HepG2 (cell line): ENCODE measurements at places on chromosomes 6 and 20.

DNA sequence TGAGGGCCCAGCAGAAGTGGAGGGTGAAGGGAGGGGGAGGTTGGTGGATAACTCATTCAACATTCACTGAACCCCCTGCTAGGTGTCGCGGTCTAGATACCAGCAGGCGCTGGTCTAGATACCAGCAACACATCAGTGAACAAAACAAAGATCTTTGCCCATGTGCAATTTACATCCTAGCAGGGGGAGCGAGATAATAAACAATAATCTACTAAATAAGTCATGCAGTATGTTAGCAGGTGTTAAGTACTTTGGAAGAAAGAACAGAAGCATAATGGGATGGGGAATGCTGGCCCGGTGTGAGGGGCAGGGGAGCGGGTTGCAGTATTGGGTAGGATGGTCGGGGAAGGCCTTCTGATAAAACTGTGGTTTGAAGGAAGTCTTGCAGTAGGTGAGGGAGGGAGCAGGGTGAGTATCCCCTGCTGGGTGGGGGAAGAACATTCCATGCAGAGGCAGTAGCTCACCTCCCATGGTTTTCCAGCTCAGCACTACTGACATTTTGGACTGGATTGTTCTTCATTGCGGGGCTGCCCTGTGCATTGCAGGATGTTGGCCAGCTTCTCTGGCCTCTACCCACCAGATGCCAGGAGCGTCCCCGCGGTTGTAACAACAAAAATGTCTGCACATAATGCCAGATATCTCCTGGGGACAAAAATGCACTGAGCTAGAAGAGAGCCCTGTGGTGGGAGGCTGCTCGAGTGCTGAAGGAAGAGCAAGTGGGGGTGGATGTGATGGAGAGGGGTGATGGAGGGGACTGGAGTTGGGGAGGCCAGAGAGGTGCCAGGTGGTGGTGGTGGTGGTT lies 117.3 kb downstream of the TOX2 start:
- DNase-seq: no peak
- H3K27me3 ChIP-seq: peaks cover 10% of the 10 kb centered on the region
- no peaks in the 10 kb centered on the region for H3K36me3 ChIP-seq
- H3K27ac ChIP-seq: no peak overlapping the region
- H3K4me3 ChIP-seq: no peak overlapping the region

GRCh38 chr20:11799281-11799684 lies 118.4 kb upstream of the BTBD3 start:
- no peak overlapping the region for H3K4me3 ChIP-seq
- no peak overlapping the region for H3K27ac ChIP-seq
- no peaks in the 10 kb centered on the region for H3K27me3 ChIP-seq
- no peaks in the 10 kb centered on the region for H3K36me3 ChIP-seq
- DNase-seq: no peak
- no peaks in the 10 kb centered on the region for H3K4me1 ChIP-seq

- H3K4me3 ChIP-seq: no peak overlapping the region
- H3K27me3 ChIP-seq: no peaks in the 10 kb centered on the region
- H3K27ac ChIP-seq: no peak overlapping the region
- no peak for DNase-seq
- H3K4me1 ChIP-seq: no peaks in the 10 kb centered on the region
Measured at GRCh38 chr6:153051801-153052200, 49.3 kb upstream of the MTRF1L start.

- H3K4me3 ChIP-seq: peak overlapping the region; percentile 54
- peak; percentile 60 for DNase-seq
- H3K27me3 ChIP-seq: no peaks in the 10 kb centered on the region
- H3K4me1 ChIP-seq: peaks cover 36% of the 10 kb centered on the region
Measured at GRCh38 chr20:5078399-5078958, 41.3 kb downstream of the PCNA start.

GRCh38 chr6:155352130-155352420 lies 37.8 kb upstream of the TFB1M start:
- H3K36me3 ChIP-seq: no peaks in the 10 kb centered on the region
- peaks cover 19% of the 10 kb centered on the region for H3K4me1 ChIP-seq
- no peak overlapping the region for H3K27ac ChIP-seq

- no peaks in the 10 kb centered on the region for H3K36me3 ChIP-seq
- peaks cover 6% of the 10 kb centered on the region; the same call in 1 of the 2 replicates for H3K27me3 ChIP-seq
- DNase-seq: no peak
- H3K4me3 ChIP-seq: no peak overlapping the region
Measured at GRCh38 chr6:136987526-136987925, 57.2 kb downstream of the IL20RA start.

DNA sequence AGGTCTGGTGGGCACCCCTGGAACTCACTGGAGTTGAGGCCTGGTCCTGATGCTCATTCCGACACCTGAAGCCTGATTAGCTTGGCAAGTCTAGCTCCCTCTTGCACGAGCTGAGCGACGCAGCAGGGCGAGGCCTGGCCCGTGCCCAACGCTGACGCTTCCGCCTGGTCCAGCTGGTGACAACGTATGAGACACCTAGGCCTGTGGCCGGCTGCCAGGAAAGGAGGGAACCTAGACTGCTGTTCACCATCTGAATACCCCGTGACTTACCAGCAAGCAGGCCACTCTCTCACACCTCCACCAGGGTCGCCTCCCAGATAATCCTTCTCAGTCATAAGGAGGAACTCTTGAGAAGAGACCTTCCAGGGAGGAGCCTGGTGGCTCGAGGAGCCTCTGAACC lies 24.5 kb downstream of the YTHDF1 start:
- no peak overlapping the region for H3K4me3 ChIP-seq
- no peak for DNase-seq
- H3K4me1 ChIP-seq: no peaks in the 10 kb centered on the region
- no peak overlapping the region for H3K27ac ChIP-seq
- H3K36me3 ChIP-seq: peaks cover 9% of the 10 kb centered on the region

- H3K4me3 ChIP-seq: no peak overlapping the region
- H3K36me3 ChIP-seq: peaks cover 17% of the 10 kb centered on the region
- DNase-seq: peak; percentile 71
- H3K27me3 ChIP-seq: no peaks in the 10 kb centered on the region
Measured at GRCh38 chr20:5569021-5569420, 181.2 kb upstream of the SHLD1 start.

DNA sequence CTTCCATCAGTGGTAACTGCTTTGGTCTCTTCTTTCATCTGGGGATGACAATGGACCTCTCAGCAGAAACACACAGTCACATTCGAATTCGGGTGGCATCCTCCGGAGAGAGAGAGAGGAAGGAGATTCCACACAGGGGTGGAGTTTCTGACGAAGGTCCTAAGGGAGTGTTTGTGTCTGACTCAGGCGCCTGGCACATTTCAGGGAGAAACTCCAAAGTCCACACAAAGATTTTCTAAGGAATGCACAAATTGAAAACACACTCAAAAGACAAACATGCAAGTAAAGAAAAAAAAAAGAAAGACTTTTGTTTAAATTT lies 6.1 kb downstream of the EDN1 start:
- peaks cover 38% of the 10 kb centered on the region for H3K4me1 ChIP-seq
- no peak overlapping the region for H3K27ac ChIP-seq
- no peaks in the 10 kb centered on the region for H3K36me3 ChIP-seq
- DNase-seq: peak; percentile 73

- no peak overlapping the region for H3K4me3 ChIP-seq
- no peaks in the 10 kb centered on the region for H3K27me3 ChIP-seq
- no peak overlapping the region for H3K27ac ChIP-seq
- no peaks in the 10 kb centered on the region for H3K4me1 ChIP-seq
- DNase-seq: no peak
Measured at GRCh38 chr6:55652429-55652828, 73.4 kb upstream of the HMGCLL1 start.

DNA sequence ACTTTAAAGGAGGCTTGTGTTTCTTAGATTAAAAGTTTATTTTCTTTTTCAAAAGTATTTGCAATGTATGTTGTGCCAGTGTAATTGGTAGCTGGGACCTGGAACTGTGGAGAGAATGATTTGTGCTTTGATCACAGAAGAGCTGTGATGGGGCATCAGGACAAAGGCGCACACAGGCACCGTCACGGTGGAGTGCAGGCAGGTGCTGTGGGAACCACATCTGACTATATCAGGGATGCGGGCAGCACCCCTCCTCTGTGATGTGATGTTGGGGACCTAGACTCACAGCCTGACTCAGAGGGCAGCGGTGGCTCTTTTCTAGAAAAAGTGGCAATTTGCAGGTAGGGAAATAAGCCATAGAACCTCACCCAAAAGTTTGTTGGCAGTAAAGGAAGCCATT lies 34.5 kb downstream of the SYTL3 start:
- no peak overlapping the region for H3K4me3 ChIP-seq
- peaks cover 1% of the 10 kb centered on the region; the same call in 1 of the 2 replicates for H3K27me3 ChIP-seq
- 0 out of 2 replicates have a peak, but pooled peaks cover 6% of the 10 kb centered on the region for H3K4me1 ChIP-seq
- H3K27ac ChIP-seq: no peak overlapping the region
- DNase-seq: no peak
- H3K36me3 ChIP-seq: no peaks in the 10 kb centered on the region

- DNase-seq: no peak
- no peaks in the 10 kb centered on the region for H3K4me1 ChIP-seq
- H3K27me3 ChIP-seq: no peaks in the 10 kb centered on the region; the same call in none of the 2 replicates
- H3K36me3 ChIP-seq: no peaks in the 10 kb centered on the region
- H3K4me3 ChIP-seq: no peak overlapping the region
- no peak overlapping the region for H3K27ac ChIP-seq
Measured at GRCh38 chr20:12068121-12068520, 150.4 kb downstream of the BTBD3 start.

- DNase-seq: peak; percentile 96
- peaks cover 59% of the 10 kb centered on the region for H3K4me1 ChIP-seq
- H3K27me3 ChIP-seq: no peaks in the 10 kb centered on the region; the same call in 2 of the 3 replicates
- H3K27ac ChIP-seq: peak overlapping the region; percentile 62
Measured at GRCh38 chr6:7261032-7261841, 51.8 kb downstream of the SSR1 start.

- H3K27me3 ChIP-seq: peaks cover 64% of the 10 kb centered on the region
- H3K4me3 ChIP-seq: no peak overlapping the region
- H3K27ac ChIP-seq: no peak overlapping the region
- H3K36me3 ChIP-seq: no peaks in the 10 kb centered on the region
Measured at GRCh38 chr20:36098364-36098763, 56.2 kb upstream of the EPB41L1 start.

DNA sequence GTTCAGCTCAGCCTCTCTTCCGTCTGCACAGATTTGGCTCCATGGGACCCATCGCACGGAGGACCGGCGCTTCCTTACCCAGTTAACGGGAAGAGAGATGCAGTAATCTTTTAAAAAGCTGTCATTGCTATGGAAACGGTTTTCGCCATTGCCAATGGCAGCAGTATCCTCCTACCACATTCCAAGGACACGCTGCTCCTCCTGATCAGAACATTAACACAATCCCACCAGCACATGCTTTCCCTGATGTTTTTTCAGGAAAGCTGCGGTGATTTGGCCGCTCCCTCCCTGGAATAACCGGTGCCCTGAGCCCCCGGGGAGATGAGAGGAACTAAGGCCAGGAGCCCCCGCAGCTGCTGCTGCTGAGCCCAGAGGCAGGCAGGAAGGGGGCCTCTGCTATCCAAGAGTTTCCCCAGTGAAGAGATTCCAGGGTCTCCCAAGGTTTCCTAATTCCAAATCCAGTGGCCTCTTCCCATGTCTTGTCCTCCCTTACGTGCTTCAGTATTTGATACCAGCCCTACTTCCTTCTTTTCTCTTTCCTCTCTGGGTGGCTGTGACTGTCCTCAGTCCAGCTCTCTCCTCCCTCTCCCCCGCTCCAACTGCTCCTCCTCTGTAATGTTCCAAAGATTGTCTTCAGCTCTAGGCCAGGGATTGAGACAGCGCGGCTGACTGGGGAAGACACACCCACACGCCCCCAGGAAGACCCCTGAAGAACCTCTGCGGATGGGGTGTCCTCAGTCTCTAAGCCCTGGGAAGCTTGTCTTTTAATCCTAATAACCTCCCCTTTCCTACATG lies 2.6 kb downstream of the BNIP5 start:
- no peak overlapping the region for H3K27ac ChIP-seq
- peaks cover 5% of the 10 kb centered on the region for H3K27me3 ChIP-seq
- H3K4me3 ChIP-seq: no peak overlapping the region
- H3K36me3 ChIP-seq: no peaks in the 10 kb centered on the region; the same call in 2 of the 3 replicates
- no peak for DNase-seq

DNA sequence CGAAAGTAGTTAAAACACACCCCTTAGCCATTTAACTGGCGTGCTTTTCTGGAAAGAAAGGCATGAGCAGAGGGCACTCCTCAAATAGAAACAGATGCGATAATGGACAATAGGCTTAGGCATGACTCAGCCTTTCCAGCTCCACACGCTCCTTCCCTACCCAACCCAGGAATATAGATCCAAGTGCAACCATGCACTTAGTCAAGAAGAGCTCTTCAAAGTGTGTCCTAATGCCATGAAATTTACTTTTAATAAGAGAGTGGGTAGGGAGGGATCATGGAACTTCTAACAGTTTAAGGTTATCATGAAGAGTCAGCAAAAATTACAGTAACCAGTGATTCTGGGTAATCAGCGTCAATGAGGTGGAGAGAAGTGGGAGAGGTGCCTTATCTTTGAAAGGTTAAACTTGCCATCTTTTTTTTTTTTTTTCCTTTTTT lies 2.4 kb upstream of the EFHC1 start:
- peak; percentile 48 for DNase-seq
- no peak overlapping the region for H3K4me3 ChIP-seq
- H3K27me3 ChIP-seq: peaks cover 4% of the 10 kb centered on the region; the same call in 1 of the 3 replicates
- H3K27ac ChIP-seq: peak overlapping the region; percentile 27
- H3K4me1 ChIP-seq: peaks cover 57% of the 10 kb centered on the region

DNA sequence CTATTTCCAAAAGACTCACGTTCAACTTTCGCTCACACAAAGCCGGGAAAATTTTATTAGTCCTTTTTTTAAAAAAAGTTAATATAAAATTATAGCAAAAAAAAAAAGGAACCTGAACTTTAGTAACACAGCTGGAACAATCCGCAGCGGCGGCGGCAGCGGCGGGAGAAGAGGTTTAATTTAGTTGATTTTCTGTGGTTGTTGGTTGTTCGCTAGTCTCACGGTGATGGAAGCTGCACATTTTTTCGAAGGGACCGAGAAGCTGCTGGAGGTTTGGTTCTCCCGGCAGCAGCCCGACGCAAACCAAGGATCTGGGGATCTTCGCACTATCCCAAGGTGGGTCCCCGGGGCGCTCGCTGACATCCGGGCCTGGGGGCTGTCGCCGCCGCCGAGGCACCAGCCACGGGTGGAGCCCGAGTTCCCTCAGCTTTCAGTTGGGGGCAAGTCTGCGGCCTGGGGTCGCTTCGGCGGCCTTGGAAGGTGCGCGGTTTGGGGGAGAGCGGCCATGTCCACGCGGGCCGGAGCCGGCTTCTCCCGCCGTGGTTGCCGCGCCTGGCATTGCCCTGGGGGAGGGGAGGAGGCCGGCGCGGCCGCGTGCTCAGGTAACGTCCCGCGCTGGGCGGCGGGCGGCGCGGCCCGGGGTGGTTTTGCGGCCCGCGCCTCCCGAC lies 429 bp downstream of the AMD1 start:
- H3K27me3 ChIP-seq: no peaks in the 10 kb centered on the region
- peak overlapping the region; percentile 99 for H3K4me3 ChIP-seq
- no peaks in the 10 kb centered on the region for H3K36me3 ChIP-seq
- peak overlapping the region; percentile 93 for H3K27ac ChIP-seq
- no peak for DNase-seq

GRCh38 chr6:100300221-100300736 lies 164.4 kb downstream of the SIM1 start:
- H3K4me3 ChIP-seq: no peak overlapping the region
- H3K4me1 ChIP-seq: peaks cover 5% of the 10 kb centered on the region
- H3K36me3 ChIP-seq: no peaks in the 10 kb centered on the region
- H3K27me3 ChIP-seq: no peaks in the 10 kb centered on the region
- peak; percentile 71 for DNase-seq
